Astrocyte (in vitro differentiated cells and primary cell): ENCODE measurements at places on chromosomes 4 and X. TPM values are rescaled to one million over a fixed set of nuclear protein-coding genes. Genes with fewer than 3 reads are reported as not detected.

Gene MAGEC1
- total RNA-seq: not detected in 2 replicates

Gene PAGE2
- not detected in 2 replicates for total RNA-seq

GRCh38 chr4:183286590-183287308 is 33.3 kb downstream of the CLDN22 start:
- DNase-seq: no peak

DNA sequence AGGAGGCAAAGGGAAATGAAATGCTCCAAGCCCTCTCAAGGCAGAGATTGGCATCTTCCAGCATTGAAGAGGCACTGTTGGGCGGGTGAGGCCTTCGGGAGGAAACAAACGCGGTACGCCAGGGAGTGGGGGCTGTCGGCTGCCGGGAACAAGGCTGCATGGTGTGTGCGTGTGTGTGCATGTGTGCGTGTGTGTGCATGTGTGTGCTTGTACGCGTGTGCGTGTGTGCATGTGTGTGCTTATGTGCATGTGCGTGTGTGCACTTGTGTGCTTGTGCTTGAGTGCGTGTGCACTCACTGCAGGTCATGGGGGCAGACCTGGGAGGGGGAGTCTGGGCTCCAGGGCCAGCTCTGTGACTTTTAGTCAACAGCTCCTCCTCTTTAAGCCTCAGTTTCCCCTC is 113.6 kb upstream of the ADRA2C start:
- DNase-seq: no peak

DNA sequence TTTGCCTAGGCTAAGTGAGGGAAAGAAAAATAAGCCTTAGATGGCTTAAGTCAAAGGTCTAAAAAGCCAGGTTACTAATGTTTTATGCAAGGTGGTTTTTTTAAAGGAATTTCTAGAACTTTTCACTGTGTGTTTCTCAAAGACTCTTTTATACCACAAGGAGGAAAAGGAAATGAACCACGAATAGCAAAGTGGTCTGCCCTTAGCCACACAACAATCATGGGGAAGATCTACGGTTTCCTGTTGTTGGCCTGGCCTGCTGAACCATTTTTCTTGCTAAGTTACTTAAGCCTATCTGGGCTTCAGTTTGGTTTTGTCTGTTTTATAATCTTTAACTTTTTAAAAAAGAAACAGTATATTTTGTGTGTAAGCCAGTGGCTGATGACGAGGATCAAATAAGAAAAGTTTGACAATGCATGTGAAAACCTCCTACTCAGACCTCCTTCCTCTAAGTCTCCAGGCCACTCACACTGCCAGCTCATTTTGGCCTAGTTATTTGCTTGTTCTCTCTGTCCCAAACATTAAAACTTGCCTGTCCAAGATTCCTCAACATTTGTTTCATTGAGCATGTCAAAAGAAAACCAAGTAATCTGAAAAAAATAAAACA is 56.7 kb upstream of the COL25A1 start:
- DNase-seq: peak; percentile 16

- DNase-seq: no peak
Measured at GRCh38 chr4:26731351-26732035, 129.1 kb upstream of the STIM2 start.
